ENCODE measurements at places on chromosomes 4 and X.

DNA sequence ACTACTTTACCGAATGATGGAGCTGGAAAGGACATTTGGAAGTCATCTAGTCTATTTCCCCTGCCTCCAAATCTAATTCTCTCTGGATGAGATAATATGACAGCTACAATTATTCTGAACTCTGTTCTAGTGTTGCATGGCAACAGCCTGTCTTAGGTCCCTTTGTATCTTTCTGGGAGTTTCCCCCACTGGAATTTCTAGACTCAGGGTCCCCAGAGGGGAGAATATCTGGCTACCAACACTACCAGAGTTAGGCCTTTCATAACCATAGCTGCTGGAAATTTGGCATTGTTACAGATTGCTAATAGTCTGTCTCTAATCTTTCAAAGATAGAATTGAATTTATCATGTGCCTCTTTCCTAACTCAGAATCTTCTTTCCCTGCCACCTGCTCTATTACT is 4.5 kb downstream of the MSN start:
- no peak for DNase-seq

- DNase-seq = no peak
These were observed 83.6 kb downstream of the GAB1 start for GRCh38 chr4:143420227-143420626.

- no peak for DNase-seq
These were observed 8.0 kb downstream of the LGI2 start for GRCh38 chr4:25022766-25023165.

DNA sequence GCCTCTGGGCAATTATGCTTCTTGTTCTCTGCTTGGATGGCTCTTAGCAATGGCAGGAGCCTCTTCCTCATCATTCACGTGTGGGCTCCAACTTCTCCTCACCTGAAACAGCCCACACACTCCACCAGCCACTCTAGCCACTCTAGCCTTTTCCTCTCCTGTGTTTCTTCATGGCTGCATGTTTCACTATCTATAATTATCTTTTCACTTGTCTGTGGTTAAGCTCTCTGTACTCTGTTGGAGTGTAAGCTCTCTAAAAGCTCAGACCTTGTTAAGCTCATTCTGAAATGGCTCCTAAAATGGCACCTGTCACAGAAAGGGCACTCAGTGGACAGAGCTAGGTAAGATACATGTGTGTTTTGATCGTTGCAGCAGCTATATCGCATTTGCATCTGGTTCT is 80.0 kb downstream of the SH3KBP1 start:
- no peak for DNase-seq

DNA sequence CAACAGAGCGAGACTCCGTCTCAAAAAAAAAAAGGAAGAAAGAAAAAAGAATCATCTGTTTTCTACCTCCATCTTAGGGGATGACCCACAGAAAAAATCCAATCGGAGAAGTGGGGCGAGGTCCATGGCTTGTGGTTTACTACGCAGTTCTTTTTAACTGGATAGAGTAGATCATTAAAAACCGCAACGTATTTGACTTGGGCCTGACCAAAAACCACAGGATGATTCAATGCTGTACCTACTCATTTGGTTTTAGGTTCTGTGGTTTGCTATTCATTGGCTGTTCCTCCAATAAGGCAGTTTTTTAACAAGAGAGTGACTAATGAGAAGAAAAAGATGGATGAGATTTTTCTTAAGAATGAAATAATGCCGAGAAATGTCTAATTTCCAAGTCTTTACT is 83.7 kb downstream of the FREM3 start:
- DNase-seq = no peak

GRCh38 chrX:30876367-30876766 is 12.7 kb downstream of the TAB3 start:
- no peak for DNase-seq

DNA sequence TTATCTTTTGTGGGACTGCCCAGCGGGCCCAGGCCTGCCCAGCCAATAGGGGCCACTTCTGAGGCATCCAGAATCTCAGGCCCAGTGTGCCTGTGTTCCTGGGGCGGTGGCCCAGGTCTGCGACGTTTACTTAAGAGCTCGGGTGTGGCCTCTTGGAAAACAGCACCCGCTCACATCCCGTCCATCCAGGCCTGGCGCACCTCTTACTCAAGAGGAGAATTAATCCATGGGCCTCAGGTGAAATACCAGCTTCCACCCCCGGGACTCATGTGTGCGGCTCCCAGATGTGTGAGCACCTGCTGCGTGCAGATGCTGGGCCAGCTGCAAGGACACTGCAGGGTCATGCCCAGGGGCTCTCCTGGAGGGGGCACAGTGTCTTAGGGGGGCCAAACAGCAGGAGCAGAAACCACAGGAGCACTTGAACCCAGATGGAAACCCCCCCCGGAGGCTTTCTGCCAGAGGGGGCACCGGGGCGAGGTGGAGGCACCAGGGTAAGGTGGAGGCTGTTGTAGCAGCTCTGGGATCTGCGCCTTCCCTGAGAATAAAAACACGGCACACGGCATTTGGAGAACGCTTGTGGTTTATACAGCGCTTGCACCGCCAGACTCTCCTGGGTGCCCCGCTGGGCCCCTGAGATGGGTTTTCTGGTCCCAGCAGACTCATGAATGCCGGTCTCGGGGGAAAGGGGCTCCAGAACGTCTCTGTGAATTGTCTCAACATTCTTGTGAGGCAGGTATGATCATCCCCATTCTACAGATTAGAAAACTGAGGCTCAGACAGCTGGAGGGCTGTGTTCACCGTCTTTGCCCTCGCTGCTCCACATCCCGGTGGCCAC is 2.8 kb downstream of the PSAPL1 start:
- DNase-seq = no peak

GRCh38 chr4:134200811-134201215 is 776 bp downstream of the PABPC4L start:
- DNase-seq = no peak

GRCh38 chrX:133989993-133990392 is 4.6 kb upstream of the GPC3 start:
- no peak for DNase-seq

DNA sequence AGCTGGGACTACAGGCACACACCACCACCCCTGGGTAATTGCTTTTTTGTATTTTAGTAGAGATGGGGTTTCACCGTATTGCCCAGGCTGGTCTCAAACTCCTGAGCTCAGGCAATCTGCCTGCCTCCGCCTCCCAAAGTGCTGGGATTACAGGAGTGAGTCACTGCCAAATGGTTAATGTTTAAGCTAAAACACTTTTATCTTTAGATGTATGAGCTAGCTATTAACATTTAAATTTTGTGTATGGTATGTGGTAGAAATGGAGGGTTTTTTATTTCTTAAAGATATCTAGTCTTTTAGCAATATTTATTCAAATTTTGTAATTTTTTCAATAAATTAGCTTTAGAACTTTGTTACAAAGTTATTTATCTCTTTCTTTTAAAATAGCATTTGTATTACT is 1659.8 kb upstream of the ADGRL3 start:
- no peak for DNase-seq

- no peak for DNase-seq
These were observed 84.3 kb upstream of the SLC4A4 start for GRCh38 chr4:71254451-71255012.

DNA sequence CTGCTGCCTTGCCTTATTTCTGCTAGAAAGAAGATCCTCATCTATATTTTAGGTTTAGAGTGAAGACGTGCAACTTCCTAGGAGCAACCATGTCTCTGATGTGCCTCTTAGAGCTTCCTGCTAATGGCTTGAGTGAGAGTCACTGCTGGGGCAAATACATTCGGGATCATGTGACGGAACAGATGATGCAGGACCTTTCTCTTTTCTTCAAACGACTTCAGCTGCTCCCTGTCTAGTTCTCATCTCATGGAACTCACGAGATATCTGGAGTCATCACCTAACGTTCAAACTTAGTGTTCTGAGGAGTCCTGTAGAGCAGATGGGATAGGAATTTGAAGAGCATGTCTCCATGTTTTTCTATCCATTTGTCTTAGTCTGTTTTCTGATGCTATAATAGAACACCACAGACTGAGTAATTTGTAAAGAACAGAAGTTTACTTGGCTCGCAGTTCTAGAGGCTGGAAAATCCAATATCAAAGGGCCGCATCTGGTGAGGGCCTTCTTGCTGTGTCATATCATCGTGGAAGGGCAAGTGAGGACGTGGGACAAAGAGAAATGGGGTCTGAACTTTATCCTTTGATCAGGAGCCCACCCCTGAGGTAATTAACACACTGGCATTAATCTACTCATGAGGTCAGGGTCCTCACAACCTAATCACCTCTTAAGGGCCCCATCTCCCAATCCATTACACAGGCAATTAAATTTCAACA is 43.5 kb upstream of the SCRG1 start:
- no peak for DNase-seq

DNA sequence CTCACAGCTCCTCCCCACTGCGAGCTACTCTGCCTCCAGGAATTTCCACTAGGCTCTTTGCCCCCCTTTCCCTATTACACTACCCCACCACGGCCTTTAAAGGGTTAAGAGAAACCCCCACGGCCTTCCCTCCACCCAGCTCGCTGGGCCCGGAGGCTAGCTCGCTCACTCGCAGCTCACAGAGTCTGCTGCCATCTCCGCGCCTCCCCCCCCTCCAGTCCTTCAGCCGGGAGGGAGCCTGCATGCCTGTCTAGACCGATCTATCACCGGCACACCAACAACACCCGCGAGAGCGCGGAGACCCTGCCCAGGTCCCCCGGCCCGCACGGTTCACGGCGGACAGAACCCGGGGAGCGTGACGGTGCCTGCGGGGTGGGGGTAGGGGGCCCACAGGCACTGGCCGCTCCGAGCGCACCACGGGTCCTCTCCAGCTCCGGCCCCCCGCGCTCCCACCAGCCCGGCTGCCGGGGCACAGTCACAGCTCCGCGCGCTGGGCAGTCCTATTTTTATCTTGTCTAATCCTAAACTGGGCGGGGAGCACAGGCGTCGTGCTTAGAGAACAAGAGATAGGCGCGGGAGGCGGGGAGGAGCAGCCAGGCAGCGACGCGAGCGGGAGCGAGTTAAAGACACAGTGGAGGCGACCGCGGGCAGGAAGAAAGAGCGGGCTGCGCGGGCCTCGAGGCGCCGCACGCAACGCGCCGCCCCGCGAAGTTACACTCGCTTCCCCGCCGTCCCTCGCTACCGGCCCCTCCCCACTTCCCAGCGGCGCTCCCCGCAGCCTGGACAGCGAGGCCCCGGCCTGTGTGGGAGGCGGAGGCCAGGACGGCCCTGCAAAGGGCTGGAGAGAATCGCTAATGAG is 3.5 kb downstream of the BCOR start:
- no peak for DNase-seq

DNA sequence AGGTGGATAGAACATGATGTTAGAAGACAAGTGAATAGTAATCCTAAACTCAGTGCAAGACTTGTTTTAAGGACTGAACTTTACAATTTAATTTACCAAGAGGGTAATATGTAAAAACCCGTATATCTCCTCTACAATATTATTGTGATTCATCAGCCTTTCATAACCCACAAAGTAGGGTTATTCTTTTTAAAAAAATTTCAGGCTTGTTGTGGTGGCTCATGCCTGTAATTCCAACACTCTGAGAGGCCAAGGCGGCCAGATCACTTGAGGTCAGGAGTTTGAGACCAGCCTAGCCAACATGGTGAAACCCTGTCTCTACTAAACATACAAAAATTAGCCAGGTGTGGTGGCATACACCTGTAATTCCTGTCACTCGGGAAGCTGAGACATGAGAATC is 7.2 kb downstream of the IBSP start:
- no peak for DNase-seq

- DNase-seq = no peak
These were observed 58.4 kb upstream of the SLIT2 start for GRCh38 chr4:20193141-20193936.

- DNase-seq = no peak
These were observed 42.4 kb downstream of the PPP3CA start for GRCh38 chr4:101304916-101305315.

DNA sequence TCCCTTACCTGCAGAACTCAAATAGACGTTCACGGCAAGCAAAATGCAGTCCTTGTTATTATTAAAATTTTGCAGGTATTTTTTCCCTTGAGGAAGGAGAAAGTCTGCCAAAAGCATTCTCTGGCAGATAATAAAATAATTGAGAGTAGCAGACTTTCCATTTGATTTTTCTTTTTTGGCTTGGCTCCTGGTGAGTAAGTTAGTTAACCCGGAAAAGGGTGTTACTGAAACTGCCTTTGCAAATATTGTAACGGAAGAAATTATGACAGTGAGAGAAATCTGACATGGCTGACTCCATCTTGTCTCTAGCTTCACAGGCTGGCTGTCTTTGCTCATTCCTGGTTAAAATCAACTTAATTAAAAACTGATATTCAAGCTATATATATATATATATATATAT is 100.5 kb downstream of the GPR143 start:
- no peak for DNase-seq

DNA sequence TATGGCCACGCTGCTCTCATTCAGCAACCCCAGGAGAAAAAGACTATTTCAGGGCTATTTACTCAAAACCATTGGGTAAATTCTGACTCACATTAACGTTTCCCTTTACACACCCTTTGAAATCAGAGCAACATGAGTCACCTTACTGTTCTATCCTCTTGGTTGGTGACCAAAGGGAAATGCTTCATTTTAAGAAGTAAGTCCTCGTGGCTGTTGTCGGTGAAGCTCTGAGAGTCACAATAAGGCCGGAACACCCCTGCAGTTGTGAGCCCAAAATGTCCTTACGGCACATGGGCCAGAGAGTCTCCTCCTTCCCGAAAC is 56.3 kb upstream of the SPRY1 start:
- no peak for DNase-seq

DNA sequence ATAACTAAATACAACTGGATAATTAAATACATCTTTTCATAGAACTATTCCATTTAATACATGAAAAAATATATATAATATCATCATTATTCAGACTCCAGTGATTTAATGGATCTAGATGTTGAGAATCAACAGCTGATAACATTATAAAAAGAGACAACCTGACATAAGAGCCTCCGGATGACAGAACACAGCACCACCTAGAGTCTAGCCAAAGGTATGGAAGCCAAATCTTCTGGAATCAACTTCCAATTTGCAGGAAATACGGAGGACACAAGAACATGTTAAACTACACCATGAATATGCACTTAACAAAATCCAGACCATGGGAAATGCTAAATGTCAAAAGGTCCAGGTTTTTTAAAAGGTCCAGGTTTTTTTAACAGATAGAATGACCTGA is 55.0 kb downstream of the LRBA start:
- no peak for DNase-seq

GRCh38 chrX:140274811-140275525 is 229.9 kb downstream of the SOX3 start:
- no peak for DNase-seq

DNA sequence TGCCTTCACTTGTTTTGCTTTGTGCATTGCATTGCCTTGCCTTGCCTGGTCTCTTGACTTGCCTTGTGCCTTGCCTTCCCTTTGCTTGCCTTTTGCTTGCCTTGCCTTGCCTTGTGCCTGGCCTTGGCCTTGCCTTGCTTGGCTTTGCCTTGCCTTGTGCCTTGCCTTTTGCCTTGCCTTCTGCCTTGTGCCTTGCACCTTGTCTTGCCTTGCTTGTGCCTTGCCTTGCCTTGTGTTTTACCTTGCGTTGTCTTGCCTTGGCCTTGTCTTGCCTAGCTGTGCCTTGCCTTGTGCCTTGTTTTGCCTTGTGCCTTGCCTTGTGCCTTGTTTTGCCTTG is 95.3 kb downstream of the TAB3 start:
- no peak for DNase-seq
